Panc1 (cell line): ENCODE measurements at places on chromosomes 1 and 21. TPM values are rescaled to one million over a fixed set of nuclear protein-coding genes. Genes with fewer than 3 reads are reported as not detected.

DNA sequence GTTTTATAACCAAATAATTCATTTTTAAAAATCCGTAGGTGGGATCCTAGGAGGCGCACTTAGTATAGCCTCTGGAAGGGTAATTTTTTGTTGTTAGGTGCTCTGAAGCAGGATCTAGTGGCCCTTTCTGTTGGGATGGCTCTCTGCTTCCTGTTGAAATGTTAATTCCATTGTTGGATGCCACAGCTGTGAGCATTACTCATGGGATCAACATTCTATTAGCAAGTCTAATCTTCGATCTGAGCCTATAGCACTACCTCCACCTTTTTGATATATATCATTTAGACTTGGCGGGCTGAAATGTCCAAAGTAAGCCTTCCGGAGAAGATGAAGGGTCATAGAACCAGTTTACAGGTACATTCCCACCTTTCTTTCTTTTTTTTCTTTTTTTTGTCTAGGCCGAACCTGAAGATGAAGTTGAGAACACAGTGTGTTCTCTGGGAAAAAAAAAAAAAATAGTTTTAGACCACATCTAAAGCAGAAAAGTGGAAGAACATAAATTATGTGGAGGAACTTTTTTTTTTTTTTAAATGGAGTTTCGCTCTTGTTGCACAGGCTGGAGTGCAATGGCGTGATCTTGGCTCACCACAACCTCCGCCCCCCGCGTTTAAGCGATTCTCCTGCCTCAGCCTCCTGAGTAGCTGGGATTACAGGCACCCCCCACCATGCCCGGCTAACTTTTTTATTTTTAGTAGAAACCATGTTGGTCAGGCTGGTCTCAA, 1.4 kb downstream of the CXADR start:
- DNase-seq: no peak

DNA sequence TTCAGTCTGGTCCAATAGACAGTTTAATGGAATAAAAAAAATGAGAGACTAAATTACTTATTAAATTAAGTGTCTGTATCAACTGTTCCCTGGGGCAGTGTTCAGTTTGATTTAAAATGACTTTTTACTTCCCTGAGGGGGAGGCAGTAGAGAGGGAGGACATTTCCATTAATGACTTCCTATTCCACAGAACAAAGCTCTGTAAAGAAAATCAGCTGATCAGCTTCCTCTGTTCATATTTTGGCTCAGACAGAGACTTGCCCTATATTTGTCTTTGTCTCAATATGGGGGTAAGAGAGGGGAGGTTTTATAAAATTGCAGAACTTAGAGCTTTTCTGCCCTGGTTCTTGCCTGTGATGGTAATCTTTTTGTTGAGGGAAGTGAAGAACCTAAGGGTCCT, 8.4 kb downstream of the CFAP126 start:
- DNase-seq: no peak

DNA sequence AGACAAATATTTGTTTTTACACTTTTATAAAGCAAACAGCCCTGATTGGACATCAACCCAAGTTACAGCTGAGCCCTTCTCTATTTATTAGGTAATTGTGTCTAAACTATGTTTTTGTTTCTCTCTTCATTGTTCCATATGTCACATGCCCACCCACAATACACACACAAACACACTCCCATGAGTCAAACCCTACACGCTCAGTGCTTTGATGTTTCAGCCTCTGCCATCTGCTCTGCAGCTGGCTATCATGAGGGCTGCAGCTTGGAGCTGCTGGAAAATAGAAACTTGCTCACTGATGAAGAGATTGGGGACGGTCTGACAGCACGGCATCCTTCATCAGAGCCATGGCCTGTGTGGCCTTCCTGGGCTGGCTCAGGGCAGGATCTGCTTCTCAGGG, 41.7 kb downstream of the PSMG1 start:
- DNase-seq: no peak

- no peak for DNase-seq
These were observed 197.5 kb upstream of the C8B start for GRCh38 chr1:57163325-57163724.

Gene LAD1
- 0.10 TPM for total RNA-seq

Gene RAVER2
- 15.1 TPM for total RNA-seq

Gene KIRREL1
- total RNA-seq: 145 TPM

Gene FAM229A
- 6.7 TPM for total RNA-seq
